ENCODE measurements at places on chromosomes 1 and 21.

- no peak for DNase-seq
Observed at GRCh38 chr1:9689971-9690381, 38.4 kb downstream of the PIK3CD start.

GRCh38 chr1:93729502-93729901 lies 47.9 kb upstream of the BCAR3 start:
- no peak for DNase-seq

- DNase-seq, result no peak
Observed at GRCh38 chr1:238649200-238649599, 737.2 kb upstream of the CHRM3 start.

GRCh38 chr1:160009081-160009480 lies 22.7 kb downstream of the PIGM start:
- no peak for DNase-seq

- no peak for DNase-seq
Observed at GRCh38 chr1:35559317-35559944, 1.8 kb downstream of the NCDN start.

DNA sequence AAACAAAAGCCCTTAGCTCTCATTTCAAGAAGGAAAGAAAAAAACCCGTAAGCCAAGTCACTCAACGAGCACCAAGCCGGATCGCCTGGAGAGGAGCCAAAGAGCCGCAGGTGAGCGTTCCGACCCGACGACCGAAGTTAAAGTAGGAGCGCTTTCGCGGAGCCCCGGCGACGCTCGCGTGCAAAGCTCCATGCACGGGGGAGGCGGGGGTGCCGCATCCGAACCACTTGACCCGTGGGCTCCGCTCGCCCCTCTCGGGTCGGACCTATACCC lies 382 bp downstream of the GPBP1L1 start:
- no peak for DNase-seq
